Mesothelial cell of epicardium (in vitro differentiated cells): ENCODE measurements at places on chromosomes 5 and 9.

DNA sequence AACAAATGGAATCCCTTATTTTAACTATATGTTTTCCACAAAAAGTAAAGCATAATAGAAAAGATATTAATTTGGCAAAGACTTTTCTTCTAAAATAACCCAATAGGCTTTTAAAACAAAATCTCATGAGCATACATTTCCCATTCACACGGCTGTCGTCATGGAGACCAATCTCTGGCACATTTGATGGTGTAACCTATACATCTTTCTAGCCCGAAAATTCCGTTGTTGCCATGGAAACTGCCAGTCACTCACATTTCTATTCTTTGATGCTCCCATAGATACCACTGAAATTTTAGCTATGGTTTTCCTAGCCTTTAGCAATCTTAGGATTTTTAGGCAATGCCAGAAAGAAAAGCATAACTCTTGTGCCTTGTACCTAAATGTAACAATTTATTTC lies 262.9 kb upstream of the TRPM3 start:
- no peak for DNase-seq

- DNase-seq, result no peak
These were observed 65.0 kb downstream of the NSUN2 start for GRCh38 chr5:6567835-6568234.

DNA sequence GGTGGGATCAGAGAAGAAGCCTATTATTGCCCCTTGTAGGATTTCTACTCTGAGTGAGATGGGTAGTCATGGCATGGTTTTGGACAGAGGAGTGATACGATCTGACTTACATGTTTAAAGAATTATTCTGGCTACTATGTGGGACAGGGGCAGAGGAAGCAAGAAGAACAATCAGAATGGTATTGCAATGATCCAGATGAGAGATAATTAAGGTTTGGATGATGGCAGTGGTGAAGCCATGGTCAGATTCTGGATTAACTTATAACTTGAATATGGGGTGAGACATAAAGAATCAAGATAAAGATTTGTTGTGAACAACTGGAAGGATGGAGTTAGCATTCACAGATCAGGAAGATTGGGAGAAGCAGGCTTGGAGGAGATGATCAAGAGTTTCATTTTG lies 3.4 kb upstream of the HEMGN start:
- no peak for DNase-seq

DNA sequence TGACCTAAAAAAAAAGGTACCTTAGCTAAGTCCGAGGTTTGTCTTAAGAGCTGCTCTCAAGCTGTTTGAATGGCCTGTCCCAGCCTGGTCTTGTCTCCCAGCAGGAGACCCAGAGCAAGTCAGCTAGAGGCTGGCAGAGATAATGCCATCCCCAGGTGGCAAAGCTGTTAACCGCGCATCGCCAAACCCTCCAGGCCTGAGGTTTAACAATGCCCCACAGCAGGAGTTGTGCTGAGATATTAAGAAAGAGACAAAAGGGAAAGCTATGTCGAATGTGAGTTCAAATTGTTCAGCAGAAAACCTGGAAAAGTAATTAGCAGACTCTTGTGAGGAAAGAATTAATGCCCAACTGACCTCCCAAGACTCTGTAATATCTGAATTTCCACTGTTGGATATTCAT lies 187.1 kb downstream of the FSTL4 start:
- no peak for DNase-seq

DNA sequence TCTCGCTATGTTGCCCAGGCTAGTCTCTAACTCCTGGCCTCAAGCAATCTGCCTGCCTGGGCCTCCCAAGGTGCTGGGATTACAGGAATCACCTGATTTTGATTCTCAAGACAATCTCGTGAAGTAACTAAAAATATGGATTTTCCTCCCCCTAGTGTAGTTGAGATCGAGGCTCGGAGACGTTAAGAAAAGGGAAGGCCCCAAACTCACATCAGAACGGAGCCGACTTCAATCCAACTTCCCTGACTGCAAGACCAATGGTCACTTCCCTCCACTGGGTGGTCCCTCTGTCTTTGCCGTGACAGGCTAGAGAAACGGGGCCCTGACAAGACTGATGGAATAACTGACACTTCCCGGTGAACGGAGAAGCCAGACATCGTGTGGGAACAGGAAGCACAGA lies 28.3 kb downstream of the BARHL1 start:
- DNase-seq, result no peak

GRCh38 chr5:177557041-177557647 lies 2.8 kb upstream of the FAM193B start:
- no peak for DNase-seq

GRCh38 chr9:138043411-138044345 lies 166.1 kb downstream of the CACNA1B start:
- DNase-seq, result peak; percentile 29

GRCh38 chr5:174315871-174316270 lies 270.4 kb downstream of the NSG2 start:
- no peak for DNase-seq

GRCh38 chr5:157449011-157449723 lies 10.8 kb upstream of the NIPAL4 start:
- no peak for DNase-seq

GRCh38 chr9:18941060-18941740 lies 91.8 kb downstream of the SAXO1 start:
- DNase-seq, result no peak

DNA sequence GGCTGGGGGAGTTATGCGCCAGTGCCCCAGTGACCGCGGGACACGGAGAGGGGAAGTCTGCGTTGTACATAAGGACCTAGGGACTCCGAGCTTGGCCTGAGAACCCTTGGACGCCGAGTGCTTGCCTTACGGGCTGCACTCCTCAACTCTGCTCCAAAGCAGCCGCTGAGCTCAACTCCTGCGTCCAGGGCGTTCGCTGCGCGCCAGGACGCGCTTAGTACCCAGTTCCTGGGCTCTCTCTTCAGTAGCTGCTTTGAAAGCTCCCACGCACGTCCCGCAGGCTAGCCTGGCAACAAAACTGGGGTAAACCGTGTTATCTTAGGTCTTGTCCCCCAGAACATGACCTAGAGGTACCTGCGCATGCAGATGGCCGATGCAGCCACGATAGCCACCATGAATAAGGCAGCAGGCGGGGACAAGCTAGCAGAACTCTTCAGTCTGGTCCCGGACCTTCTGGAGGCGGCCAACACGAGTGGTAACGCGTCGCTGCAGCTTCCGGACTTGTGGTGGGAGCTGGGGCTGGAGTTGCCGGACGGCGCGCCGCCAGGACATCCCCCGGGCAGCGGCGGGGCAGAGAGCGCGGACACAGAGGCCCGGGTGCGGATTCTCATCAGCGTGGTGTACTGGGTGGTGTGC lies at the start of gene RXFP3:
Gene RXFP3 (plus strand): TSS at position 6 of the 636 bp plus-strand sequence. CDS start 355 bp downstream, at position 361.
- DNase-seq, result no peak

- DNase-seq, result no peak
These were observed 149.6 kb downstream of the ZNF608 start for GRCh38 chr5:124596595-124597421.

DNA sequence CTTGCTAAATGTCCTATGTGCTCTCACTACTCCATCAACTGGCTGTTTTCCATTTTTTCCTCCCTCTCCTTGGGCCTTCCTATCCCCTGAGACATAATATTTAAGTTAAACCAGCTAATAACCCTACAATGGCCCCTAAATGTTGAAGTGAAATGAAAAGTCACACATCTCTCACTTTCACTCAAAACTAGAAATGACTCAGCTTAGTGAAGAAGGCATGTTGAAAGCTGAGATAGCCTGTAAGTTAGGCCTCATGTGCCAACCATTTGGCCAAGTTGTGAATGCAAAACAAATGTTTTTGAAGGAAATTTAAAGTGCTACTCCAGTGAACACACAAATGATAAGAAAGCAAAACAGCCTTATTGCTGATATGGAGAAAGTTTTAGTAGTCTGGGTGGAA lies 48.8 kb upstream of the CDH10 start:
- no peak for DNase-seq

GRCh38 chr5:175328176-175328575 lies 115.8 kb downstream of the DRD1 start:
- DNase-seq, result no peak

- peak; percentile 28 for DNase-seq
These were observed 222.3 kb downstream of the GLIS3 start for GRCh38 chr9:4077499-4078102.

GRCh38 chr5:99600952-99601351 lies 672.1 kb upstream of the CHD1 start:
- DNase-seq, result no peak

GRCh38 chr9:101527066-101527465 lies 6.6 kb upstream of the RNF20 start:
- no peak for DNase-seq

DNA sequence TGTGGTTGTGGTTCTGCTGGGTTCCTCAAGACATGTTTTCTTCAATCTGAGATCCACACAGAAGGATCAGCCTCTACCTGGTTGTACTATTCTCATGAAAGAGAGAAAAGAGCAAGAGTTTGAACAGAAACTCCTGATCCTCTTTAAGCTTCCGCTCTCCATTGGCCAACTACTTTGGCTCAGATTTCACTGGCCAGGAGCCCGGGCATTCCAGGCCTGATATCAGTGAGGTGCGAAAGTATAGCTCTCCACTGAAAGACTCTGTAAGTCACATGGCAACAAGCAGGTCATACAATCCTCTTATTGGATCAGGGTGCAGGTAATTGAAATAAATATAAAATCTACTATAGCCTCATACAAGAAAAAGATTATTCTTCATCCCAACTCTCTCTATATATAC lies 920.5 kb downstream of the TLE4 start:
- DNase-seq, result no peak

- no peak for DNase-seq
These were observed 29.4 kb downstream of the PNPLA7 start for GRCh38 chr9:137520614-137521404.

DNA sequence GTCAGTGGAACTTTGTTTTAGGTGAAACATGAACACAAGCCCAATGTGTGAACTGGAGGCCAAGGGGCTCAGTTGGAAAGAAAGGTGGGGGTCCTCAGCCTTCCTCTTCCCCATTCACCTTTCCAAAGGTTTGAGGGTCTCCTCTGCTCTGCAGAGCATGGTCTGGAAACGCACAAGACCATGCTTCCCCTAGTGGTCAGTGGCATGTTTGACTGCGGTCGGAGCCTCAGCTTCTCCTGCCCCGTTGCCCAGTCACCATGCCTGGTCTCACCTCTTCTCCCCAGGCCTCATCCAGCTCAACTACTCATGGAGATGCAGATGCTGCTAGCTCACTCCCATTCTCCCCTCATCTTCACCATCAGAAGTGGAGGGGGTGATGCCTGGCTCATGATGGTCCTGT lies 340.3 kb downstream of the GADD45G start:
- DNase-seq, result no peak

DNA sequence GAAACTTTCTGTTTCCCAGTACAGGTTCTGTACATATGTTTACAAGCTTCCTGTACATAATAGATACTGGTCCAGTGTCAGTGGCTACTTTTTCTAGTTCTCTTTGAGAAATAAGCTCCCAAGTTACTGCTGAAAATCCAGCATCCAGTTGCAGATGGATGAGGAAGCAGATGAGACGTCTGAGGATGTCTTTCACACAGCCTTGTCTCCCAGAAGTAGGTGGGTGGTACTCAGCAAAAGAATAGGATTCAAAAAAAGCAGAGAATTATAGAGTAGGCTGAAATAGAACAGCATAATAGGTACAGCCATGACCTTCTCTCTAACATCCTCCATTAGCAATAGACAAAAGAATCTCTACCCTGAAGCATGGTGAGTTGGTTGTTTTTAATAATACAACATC lies 77.7 kb downstream of the BRINP1 start:
- no peak for DNase-seq

DNA sequence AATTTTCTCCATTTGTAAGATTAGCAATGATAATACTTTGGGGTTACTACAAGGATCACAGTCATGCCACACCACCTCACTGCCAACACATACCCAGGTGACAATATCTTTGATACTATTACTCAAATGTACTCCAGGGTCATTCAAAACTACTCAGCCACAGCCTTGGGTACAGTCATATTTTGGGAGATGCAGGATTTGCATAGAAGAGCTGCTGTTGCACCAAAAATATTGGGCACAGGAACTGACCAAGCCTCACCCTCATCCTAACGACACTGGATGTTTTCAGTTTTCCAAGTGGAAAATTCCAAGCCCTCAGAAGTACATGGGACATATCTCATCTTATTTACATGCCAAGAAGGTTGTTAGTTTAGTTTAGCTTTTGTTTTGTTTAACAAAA lies 120.9 kb upstream of the C6 start:
- DNase-seq, result no peak

DNA sequence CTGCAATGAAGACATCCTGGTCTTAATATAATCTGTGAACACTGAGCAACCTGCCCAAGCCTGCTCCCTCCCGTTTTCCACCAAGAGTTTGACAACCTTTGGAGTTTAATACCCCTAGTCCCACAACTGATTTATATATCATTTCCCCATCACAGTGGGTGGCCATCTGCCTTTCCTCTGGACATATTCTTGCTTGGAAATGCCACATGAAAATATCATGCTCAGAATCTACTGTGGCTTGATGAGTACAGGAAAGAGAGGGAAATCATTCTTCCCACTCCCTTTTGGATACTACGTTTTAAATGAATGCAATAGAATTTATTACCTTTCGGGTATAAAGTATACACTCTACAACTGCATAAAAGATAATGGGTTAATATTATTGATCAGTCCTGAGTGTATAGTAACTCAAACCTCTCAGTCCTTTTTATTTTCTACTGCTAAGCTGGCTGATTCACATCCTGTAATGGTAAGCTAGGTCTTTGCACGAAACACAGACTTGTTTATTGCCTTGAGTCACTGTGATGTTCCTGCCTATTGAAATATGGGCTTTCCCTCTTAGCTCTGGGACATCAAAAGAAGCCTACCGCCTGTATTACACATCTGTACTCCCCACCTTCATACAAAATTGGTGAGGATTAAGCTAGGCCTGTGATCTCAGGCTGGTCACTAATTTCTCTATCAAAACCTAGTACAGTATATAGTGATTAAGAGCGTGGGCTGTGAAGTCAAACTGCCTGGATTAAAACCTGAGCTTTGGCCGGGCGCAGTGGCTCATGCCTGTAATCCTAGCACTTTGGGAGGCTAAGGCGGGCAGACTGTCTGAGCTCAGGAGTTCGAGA lies 67.6 kb upstream of the NR5A1 start:
- DNase-seq, result no peak

DNA sequence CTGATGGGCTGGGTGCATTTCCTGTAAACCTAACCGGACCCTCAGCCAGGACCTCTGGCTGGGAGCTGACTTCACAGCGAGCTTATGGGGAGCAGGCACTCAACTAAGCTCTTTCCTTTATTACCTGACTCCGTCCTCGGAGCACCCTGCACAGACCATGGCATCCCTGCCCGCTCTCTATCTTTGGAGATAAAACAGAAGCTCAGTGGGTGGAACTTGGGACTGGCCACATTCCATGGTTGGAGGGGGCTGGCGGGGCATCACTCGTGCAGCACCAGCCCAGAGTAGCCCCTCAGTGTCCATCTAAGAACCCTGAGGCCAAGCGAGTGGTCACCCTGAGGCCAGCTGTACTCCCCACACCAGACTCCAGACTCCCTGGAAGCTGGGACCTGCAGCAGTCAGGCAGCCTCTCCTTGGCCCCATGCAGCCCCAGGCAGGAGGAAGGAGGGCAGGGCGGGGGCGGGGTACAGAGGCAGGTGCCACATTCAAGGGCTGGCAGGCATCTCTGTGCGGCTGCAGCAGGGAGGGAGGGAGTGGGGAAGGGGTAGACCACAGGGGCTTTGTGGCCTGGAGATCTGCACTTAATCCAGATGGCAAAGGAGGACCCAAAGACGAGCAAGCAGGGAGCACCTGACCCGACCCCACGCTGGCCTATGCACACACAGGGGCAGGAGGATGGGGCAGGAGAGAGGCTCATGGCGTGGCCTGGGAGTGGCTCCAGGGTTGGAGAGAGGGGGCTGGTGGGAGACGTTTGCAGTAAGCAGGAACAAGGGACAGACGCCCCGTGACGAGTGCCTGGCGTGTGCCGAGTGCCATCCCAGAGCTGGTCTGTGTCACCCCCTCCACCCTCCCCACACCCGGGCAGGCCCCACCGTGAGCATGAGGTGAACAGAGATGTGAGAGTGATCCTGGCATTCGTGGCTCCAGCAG lies 26.1 kb downstream of the GLT6D1 start:
- DNase-seq, result no peak
